ENCODE measurements at places on chromosomes 12 and 14.
A peak's percentile ranks its signal among the peaks of the same experiment; 100 is the strongest.

- no peak for DNase-seq
These were observed 397.1 kb downstream of the APAF1 start for GRCh38 chr12:99042226-99042625.

DNA sequence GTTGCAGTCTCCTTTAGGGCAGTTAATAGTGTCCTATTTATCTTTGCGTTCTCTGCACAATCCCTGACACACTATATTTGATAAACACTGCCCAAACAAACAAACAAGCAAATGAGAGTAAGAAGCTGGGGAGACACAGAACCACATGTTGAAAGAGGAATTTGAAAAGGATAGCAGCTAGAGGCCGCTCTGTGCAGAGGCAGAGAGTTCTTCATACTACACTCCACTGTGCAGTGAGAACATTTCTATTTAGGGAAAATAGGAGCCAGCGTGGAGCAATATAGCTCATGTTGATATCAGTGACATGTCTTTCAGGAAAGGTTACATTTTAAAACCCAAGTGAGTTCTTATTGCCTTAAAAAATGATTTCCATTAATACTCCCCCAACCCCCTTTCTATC, 140.3 kb upstream of the SEL1L start:
- no peak for DNase-seq

DNA sequence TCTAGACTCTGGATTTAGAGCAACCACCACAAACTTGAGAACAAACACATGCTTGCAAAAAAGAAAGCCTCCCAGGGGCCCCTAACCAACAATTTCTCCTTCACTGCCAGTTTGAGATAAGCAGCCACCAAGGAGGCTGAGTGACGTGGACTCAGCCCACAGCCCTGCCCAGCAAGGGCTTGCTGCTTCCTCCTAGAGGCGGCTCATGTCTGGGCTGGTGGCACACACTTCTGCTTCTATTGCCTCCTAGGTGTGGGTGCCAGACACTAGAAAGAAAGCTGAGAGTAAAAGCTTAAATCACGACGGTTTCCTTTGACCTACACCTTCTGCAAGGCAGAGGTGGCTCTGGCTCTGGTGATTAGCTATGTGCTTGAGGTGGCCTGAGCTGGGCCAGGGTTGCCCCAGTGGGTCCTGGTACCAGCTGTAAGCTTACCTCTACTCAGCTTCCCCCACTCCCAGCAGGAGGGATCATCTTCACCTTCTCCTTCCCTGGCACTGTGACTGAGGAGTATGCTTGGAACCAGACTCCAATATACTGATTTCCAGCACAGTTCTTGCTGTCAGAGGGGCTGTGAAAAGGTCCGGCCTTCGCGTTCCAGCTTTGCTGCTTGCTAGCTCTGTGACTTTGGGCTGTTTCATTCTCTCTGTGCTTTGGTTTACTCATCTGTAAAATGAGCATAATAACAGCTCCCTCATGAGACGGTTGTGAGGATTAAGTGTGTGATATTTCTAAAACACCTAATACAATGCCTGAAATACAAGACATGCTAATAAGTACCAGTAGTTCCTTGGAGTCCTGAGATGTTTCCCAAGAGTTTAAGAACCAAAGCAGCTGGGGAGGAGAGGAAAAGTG, 89.7 kb upstream of the PARP11 start:
- no peak for DNase-seq

DNA sequence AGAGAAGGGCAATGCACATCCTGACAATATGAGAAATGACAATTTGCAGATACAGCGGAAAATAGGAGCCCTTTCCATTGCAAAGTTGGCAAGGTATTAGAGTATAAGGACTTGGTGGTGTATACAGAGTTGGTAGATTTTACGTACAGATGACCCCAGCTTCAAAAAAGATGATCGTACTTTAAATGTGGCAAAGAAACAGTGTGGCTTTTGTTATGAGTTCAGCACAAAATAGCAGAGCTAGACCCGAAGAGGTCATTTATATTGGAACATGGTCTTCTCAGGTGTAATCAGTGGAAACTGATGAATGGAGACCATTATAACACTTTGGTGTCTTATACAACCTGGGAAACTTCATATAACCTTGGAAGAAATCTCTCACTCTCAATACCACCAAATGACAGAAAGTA, 2.3 kb downstream of the CLEC2B start:
- no peak for DNase-seq

GRCh38 chr14:104001003-104001402, 58.7 kb upstream of the RD3L start:
- no peak for DNase-seq

DNA sequence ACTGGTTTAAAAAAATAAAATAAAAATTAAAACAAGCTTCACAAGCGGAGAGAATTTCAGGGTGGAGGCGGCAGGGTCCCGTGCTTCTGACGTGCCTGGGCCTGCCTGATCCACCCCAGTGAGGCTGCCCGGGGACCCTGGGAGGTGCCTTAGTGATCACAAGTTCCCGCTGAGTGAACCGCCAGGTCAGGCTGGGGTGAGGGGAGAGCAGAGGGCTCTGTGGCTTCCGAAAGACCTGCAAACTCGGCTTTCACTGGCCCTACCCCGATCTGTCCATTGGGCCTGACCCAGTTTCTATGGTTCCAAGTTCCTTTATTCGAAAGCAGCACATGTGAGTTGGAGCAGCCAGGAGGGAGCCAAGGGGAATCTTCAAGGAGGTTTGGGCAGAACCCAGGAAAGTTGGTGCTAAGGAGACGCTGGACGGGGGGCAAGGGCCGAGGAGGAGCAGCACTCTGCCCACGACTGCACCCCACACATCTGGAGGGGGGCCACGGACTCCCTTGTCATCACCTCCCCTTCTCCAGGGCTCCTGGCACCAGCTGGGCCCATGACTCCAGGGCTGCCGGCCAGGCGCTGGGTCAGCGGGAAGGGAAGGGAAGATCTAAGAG, 12.9 kb downstream of the MMP14 start:
- peak; percentile 35 for DNase-seq

DNA sequence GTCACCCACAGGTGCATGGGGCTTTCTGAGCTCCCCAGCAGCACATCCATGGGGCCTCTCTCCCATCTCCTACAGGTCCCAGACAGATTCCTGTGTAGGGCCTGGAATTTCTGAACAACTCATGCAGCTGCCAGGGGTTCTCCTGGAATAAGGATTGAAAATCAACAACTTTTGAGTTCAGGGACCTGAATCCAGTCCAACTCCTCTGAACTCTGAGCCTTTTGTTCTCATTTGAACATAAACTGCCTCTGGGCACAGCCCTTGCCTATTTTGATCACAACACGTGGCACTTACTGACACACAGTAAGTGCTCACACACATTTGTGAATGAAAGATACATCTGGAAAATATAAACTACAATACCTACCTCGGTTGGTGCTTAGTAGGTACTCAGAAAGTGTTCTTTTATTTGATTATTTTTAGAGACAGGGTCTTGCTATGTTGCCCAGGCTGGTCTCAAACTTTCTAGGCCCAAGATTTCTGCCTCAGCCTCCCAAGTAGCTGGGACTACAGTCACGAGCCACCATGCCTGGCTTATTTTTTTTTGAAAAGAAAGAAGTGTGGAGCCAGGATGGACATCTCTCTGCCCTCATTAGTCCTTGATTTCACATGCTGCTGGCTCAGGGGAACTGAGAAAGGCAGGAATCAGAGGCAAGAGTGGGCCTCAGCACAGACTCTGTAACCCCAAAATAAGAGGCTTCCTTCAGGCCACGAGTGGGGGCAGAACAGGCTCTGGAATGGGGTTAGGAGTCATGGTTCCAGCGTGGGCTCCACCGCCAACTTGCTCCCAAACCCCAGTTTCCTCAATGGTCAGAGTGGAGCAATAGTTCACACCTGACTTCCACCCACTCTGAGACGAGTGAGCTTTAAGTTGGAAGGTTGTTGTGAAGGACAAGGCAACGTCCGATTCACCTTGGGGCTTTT, 27.0 kb downstream of the SYNE3 start:
- no peak for DNase-seq

DNA sequence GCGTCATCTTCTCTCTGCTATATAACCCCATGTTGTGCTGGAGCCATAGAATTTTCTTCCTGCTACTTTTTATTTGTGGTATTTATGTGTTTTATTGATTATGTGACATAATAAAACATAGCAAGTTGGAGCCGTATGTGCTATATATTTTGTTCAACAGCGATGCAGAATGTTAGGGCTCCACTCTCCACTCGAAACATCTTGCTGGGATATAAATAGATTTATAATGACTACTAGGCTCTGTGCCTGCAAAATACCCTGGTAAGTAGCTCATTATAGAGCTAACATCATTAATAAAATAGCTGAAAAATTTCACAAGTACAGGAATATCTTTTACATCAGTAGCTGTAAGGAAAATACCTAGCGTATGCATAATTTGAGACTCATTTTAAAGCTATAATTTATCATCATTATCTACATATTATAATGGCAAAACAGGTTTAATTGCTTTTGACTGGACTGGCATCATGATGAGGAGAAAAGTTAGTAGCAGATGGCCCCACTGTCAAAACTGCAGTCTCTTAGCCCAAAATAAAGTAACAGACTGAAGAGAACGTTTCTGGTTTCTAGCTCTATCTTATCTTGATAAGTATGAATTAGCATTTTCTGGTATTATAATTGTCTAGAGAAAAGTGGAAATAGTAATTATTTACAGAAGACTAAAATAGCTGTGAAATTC, 263.0 kb downstream of the NEDD1 start:
- no peak for DNase-seq

DNA sequence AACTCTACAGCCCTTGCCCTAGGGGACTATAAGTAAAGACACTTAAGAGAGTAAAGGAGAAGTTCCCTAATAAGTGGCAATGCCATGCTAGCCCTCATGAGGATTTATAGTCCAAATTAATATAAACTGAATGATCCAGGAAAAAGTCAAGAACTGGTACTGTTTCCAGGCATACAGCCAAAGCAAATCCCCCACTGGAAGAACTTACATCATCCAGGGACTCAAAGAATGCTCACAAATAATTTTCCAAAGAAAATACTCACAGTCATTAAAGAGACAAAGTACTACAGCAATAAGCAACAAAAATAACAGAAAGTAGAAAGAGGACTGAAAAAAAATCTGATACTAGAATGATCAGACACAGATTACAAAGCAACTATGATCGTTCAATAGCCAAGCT, 79.7 kb upstream of the RAP1B start:
- DNase-seq = no peak

GRCh38 chr12:58026897-58027891, 85.8 kb downstream of the ATP23 start:
- no peak for DNase-seq
